ENCODE measurements at places on chromosomes 2 and 18.

DNA sequence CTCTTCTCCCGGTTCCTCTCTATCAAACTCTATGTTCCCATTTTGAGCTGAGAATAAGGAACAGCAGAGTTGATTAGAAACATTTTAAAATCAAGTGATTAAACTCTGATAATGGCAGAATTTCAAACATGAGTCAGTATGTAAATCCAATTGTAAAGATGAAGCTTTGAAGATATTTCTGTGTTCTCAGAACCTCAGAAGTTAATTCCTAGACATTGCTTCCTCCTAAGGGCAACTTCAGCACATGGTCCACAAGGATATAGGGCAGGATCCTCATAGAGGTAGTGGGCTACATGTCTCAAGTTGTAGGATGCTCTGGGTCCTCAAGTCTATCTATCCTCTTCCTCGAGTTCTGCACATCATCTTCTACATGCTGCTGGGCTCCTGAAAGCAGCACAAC is 46.3 kb downstream of the QPCT start:
- DNase-seq: no peak

DNA sequence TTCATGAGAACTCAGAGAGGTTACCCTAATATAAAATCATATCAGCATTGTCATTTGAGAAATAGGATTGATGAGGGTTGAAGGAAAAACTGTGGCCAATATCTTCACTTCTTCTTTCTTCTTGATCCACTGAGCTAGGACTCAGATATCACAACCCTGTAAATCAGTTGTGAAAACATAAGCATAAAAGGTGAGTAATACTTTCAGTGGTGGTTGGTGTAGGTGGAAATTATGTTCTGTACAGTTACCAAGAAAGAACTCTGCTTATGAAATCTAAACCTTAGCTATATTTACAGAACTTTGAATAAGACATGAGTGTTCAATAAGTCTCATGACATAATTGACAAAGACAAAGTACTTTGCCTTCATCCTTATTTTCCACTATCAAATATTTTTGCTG is 56.3 kb downstream of the PAX3 start:
- DNase-seq: no peak

DNA sequence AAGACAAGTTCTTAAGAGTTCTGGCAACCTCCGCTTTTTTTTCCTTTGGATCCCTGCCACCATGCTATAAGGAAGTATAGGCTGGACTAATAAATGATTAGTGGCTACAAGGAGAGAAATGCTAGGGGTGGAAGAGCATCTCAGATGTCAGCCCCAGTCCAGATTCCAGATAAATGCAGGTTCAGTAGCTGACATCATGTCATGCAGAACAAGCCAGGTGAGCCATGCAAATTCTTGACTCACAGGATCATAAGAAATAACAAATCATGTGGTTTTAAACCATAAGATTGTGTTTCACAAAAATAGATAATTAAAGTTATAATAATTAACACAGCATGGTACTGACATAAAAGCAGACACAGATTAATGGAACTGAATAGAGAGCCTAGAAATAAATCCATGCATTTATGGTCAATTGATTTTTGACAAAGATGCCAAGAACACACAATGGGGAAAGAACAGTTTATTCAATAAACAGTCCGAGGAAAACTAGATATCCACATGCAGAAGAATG is 152.9 kb upstream of the SESTD1 start:
- no peak for DNase-seq

DNA sequence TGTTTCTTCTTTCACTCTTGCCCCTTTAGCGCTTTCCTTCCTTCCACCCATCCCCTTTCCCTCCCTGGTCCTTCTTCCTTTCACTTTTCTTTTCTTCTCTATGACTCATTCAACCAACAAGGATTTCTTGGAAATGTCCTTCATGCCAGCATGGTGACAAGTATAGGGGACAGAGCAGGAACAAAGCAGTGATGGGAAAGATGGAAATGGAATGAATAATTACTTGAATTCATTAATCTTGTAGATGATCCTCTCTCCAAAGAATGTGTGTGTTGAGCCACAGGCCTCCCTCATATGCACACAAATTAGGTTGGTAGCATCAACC is 1.5 kb downstream of the VAMP5 start:
- DNase-seq: no peak

DNA sequence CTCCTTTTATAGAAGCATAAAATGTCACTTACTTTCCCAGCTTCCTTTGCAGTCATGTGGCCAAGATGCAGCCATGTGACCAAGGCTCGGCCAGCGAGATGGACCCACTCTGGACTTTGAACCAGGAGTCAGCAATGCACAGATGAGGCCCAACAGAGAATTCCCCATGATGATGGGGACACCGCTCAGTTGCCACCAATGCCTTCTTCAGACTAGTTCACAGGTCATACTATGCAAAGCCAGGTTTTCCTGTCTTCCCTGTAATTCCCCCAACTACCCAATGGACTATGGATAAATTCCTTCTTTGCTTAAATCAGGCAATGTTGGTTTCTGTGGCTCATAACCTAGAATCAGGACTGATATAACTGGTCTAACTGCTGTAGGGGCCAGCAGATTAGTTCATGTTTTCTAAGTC is 22.5 kb upstream of the REL start:
- no peak for DNase-seq
